Activated gamma-delta T cell (primary cell): ENCODE measurements at places on chromosomes 7 and 10.

DNA sequence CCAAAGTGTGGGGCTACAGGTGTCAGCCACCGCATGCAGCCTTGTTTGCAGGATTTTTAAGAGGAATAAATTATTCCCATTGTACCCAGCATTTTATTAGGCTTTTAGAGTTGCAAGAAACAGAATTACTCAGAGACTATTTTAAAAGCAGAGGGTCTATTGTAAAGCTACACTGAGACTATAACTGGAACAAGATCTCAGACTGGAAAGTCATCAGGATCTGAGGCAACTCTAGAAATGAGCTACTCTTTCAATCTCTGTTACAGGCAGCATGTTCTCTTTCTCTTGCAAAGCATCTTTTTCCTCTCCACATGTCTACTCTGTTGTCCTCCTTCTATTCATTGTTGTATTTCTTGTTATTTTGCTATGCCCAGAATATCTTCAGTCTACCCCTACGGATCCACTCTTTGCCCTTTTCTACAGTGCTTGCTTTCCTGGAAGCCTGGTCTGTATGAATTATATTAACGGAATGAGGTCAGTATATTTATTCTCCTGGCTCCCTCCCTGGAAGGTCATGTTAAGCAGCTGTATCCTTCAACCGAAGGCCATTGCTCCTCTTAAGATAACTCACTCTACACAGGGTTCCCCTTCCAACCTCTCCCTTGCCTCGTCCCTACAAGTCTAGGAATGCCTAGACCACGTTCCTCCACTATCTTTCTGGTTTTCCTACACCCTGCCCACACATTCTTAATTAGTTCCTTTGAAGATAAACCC, 27.7 kb upstream of the MICU1 start:
- DNase-seq = no peak

GRCh38 chr10:9211228-9211627, 1156.7 kb downstream of the GATA3 start:
- DNase-seq = no peak

GRCh38 chr7:27767374-27767773, 27.4 kb downstream of the TAX1BP1 start:
- DNase-seq = no peak

DNA sequence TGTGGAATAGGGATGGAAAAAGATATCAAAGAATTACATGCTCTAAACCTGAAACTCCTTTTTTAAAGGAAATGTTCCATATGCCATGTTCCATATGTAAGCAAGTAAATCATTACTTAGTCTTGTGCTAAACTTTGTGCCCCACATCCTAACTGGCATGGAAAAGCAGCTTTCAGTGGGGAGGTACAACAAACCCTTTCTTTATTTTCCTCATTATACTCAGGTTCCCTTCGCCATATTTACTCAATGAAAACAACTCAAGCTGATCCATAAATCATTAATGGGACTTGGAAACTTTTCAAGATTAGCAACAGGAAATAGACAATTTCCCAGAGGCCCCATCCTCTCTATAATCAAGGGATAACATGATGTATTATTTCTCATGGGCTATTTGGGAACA, 56.0 kb downstream of the GSAP start:
- no peak for DNase-seq

DNA sequence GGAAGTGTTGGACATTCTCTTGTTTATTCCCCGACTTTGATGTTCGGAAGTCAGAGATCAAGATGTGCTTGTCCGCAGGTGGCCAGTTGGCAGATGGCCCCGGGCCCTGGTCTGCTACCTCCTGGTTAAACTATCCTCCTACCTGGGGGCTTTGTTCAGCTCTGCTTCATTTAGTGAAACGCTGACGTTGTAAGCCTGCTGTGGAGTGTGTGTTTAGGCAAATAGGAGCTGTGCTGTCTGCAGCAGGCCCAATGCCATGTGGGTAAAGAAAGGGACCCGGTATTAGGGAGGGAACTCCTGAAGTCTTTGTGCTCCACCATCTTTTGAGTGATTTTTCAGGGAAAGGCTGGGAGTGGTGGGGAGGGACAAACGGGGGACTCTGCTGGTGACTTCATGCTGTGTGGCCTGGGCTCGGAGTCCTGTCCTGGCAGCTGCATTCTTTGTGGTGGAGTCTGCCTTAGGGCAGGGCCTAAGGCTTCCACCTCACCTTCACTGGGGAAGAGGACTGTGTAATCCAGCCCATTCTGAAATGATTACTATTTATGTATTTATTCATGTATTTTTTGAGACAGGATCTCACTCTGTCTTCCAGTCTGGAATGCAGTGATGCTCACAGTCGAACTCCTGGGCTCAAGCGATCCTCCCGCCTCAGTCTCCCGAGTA, 171.1 kb upstream of the KLF6 start:
- no peak for DNase-seq

DNA sequence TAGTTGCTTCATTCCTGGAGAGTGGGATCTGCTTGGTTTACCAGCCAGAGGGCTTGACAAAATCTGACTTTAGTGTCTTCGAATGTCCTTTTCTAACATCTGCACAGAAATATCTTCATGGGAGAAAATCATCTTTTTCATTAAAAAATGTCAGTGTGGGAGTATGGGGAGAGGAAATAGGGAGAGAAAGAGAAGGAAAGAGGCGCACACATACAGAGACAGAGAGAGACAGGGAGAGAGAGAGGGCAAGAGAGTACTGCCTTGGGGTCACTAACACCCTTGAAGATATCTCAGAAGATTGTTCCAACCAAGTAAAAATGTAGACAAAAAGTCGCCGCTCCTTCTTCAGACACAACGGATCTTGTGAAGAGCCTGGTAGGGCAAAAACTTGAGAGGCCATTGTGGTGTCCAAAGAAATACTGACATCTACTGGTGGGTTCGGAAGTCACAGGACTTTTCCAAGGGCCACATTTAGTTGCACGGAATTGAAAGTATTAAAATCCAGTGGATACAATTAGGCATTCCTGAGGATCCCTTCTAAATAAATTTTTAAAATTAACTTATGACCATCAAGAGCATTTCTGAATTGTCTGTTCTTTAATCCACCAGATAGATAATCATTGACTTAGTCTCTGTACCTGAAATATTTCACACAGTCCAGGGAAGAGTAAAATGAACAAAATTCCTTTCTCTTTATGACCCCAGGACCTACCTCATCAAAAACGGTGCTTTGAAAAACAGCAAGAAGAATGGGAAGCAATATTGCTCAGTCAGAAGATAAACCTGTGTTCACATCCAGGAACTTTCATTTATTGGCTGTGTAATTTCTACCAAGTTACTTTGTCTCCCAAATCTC, 29.7 kb downstream of the VIM start:
- DNase-seq = no peak

- no peak for DNase-seq
Measured at GRCh38 chr7:98133621-98134303, 27.1 kb downstream of the LMTK2 start.

DNA sequence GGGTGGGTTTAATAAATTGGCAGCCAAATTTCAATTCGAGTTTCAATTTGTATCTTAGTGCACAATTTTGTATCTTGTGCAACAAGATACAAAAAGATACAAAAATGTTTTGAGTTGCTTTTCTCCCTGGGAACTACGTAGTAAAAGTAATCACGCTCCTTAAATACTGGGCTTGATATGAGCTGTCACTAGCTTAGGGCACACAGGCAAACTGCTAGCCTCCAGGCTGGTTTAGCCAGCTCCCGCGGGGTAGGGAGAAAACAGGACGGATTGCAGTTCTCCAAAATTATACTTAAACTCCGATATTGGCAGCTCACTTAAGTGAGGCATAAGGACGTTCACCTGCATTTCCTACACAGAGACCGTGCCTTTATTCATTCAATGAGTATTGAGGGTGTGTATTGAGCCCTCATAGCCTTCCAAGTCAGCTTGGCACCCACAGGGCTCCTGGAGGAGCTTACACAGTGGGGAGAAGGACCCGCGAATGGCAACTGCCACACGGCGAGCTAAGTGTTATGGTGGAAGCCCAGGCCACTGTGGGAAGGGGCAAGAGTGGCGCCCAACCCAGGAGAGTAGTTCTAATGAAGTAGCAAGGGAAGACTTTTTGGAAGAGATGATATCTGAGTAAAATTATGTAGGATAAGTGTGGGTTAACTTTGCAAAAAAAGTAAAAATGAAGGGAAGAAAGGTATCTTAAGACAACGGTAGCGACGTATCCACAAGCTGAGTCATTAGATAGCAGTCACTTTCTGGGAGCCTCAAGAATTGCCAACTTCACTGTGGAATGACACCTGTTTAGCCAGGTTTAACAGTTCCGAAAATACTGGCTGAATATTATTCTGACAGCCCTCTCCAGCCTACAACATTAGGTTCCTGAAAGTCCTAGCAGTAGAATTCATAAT, 1.6 kb upstream of the EPC1 start:
- no peak for DNase-seq

- DNase-seq = no peak
Measured at GRCh38 chr7:154905146-154905545, 97.8 kb downstream of the PAXIP1 start.

GRCh38 chr10:59057345-59057744, 119.1 kb upstream of the PHYHIPL start:
- DNase-seq = no peak

DNA sequence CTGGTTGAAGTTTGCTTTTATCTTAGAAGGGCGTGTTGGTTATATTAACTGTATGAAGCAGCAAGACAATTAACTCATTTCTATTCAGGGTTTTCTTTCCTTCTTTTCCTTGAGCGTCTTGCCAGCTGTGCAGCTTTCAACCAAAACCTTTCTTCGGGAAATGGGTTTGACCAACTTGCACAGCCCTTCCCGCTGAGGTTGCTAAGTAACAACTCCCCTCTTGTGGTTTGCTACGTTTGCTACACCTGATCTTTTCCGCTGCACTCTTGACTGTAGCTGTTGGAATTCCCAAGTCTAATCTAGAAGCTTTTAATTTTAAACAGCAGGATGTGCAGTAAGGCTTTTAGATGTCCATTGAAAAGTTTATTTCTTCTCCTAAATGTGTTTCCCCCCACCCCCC, 116.9 kb downstream of the CDCA7L start:
- DNase-seq = no peak

DNA sequence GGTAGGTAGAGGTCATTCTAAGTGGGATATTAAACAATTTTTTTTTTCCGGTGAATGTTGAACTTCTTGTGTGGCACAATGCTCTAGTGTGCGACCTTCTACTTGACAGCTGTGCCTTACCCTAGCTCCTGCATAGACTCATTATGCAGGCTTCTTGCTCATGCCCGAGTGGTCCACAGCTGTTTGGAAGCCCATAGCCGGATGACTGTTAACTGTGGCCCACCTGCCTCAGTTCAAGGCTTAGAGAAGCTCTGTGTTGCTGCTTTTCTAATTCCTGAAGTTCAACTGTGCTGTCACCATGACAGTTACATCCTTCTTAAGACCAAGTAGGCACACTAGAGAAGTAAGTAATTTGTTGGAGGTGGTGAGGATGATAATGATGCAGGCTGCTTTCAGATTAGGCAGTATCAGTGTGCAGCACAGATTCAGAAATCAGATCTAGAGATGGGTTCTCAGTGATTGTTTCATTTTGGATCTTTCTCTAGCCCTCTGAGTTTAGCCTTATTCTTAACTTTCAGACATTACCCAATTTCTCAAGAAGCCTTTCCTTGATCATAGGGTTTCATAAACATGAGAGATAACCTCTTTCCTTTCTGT, 278.4 kb downstream of the PHF14 start:
- DNase-seq = no peak

GRCh38 chr10:84469470-84469869, 141.1 kb downstream of the CCSER2 start:
- no peak for DNase-seq

DNA sequence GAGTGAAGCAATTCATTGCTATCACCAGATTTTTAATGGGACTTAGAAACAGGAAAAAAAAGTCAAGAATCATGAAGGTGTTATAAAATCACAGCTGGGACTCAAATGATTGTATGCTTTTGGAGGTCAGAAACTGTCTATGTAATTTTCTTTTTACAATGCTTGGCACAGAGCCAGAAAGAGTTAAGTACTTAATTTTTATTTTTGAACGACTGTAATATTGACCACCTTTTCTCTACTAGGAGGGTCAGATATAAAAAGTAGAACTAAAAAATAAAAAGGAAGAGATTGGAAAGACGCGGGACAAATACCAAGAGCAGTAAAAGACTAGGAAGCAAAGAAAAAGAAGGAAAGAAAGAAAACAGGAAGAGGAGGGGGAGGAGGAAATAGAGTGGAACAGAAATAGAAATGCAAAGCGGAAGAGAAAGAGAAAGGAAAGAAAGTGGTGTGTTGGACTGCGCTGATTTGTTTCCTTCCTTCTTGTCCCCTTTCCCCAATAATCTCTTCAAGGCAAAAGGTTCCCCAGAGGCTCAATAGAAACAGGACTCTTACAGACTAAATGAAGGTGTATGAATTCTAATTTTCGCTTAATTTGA, 23.2 kb upstream of the C1GALT1 start:
- no peak for DNase-seq

GRCh38 chr7:112572669-112573301, 92.0 kb downstream of the LSMEM1 start:
- no peak for DNase-seq

DNA sequence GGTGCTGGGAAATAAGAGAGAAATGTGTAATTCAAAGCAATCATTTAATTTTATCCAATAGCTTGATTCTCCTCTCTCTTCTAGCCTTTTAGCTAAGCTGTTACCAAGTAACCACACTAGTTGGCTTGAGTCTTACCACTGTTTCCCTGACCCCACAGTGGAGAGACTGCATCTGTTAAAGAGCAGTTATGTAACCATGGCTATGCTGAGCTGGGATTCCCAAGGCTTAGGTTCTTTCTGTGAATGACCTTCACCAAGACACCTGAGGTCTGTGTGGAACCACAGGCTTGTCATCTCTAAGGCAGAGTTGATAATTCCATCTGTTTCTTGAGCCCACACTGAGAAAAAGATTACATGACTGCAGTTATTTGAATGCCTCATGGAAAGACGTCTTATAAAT, 47.7 kb upstream of the ATRNL1 start:
- no peak for DNase-seq

GRCh38 chr7:114180556-114181266, 233.9 kb upstream of the FOXP2 start:
- no peak for DNase-seq

DNA sequence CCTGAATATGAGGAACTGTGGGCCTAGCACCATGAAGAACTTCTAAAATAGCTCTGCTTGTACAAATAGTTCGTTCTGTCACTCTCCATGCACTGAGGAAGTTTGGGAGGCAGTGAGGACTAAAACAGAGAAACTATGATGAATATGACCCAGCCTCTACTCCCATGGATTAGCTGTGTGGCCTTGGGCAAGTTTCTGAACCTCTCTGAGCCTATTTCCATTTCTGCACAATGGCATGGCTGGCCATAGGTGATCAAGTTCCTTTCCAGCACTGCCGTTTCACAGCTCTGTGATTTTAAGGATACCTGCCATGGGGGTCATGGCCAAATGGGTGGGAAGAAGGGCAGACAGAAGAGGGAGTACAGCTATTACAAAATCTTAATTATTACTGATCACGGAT, 57.6 kb downstream of the SORBS1 start:
- no peak for DNase-seq

GRCh38 chr7:42159130-42159529, 77.9 kb downstream of the GLI3 start:
- no peak for DNase-seq

DNA sequence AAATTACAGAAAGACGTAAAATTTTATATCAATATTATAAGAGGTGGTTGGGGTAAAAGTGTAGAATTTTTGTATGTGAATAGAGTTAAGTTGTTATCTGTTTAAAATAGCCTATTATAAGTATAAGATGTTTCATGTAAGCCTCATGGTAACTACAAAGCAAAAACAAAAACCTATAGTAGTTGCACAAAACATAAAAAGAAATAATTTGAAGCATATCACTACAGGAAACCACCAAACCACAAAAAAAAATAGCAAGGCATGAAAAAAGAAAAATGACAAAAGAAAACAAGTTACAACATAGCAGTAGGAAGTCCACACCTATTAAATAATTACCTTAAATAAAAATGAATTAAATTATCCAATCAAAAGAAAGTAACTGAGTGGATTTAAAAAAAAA, 12.4 kb upstream of the GSTK1 start:
- DNase-seq = no peak
